HepG2 (cell line): ENCODE measurements at places on chromosomes 2 and 18. TPM values are rescaled to one million over a fixed set of nuclear protein-coding genes. Genes with fewer than 3 reads are reported as not detected.
A peak's percentile ranks its signal among the peaks of the same experiment; 100 is the strongest.

ABCG5 gene
- total RNA-seq: 5.8 and 15.1 TPM in 2 replicates

DNA sequence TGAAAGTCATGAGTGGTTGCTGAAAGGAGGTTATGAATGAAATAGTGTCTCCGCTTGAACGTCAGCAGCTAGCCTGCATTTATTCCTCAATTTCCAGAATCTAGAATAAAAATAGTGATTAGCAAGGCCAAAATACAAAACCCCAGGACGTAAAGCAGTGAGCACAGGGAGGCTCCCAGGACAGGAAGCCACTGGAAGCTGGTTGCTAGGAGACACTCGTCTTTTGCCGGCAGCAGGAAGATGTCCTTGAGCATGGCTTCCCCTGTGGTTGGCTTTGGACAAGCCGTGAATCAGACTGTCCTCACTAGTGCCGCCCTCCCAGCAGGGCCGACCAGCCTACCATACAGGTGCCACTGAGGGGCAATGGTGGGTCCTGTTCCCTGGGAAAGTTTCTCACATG is 374.4 kb downstream of the MTX2 start:
- no peak overlapping the region for H3K4me3 ChIP-seq
- H3K27ac ChIP-seq: no peak overlapping the region
- H3K4me1 ChIP-seq: no peaks in the 10 kb centered on the region
- H3K27me3 ChIP-seq: peaks cover 64% of the 10 kb centered on the region

GRCh38 chr2:186687807-186688211 is 6.1 kb upstream of the FAM171B start:
- no peaks in the 10 kb centered on the region for H3K27me3 ChIP-seq
- H3K4me1 ChIP-seq: no peaks in the 10 kb centered on the region
- H3K27ac ChIP-seq: no peak overlapping the region
- H3K4me3 ChIP-seq: no peak overlapping the region
- DNase-seq: no peak

GRCh38 chr2:23904692-23905091 is 22.2 kb downstream of the ATAD2B start:
- H3K36me3 ChIP-seq: no peaks in the 10 kb centered on the region
- H3K4me1 ChIP-seq: peaks cover 27% of the 10 kb centered on the region

ZNF396 gene
- total RNA-seq: 0.75 and 1.6 TPM in 2 replicates

COLEC11 gene
- total RNA-seq: 2.5 and 3.0 TPM in 2 replicates

DNA sequence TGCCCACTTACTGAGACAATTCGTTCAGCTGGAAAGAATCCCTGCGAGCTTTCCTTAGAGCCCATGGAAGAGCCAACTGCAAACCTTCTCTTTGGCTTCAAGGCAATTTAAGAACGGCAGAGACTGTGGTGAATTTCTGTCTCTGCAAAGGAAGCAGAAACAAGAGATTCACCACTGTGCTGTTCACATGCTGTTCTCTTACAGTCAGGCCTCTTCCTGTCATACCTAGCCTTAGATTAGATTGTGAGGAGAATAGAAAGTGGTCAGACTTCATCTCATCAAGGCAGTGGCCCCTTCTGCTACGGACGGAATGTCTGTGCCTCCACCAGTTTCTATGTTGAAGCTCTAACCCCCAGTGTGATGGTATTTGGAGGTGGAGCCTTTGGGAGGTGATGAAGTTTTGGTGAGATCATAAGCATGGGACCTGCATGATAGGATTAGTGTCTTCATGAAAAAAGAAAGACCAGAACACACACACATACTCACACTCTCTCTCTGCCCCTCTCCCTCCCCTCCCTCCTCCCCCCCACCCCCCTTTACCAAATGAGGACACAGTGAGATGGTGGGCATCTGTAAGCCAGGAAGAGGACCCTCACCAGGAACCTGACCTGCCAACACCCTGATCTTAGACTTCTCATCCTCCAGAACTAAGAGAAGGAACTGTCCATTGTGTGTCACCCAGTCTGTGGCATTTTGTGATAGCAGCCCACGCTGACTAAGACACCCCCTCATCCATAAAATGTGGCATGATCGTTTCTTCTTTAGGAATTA is 45.6 kb upstream of the NRP2 start:
- no peaks in the 10 kb centered on the region for H3K36me3 ChIP-seq
- DNase-seq: no peak
- no peak overlapping the region for H3K4me3 ChIP-seq
- H3K27me3 ChIP-seq: no peaks in the 10 kb centered on the region
- H3K4me1 ChIP-seq: no peaks in the 10 kb centered on the region
- no peak overlapping the region for H3K27ac ChIP-seq

- peaks cover 39% of the 10 kb centered on the region for H3K4me1 ChIP-seq
- no peaks in the 10 kb centered on the region for H3K36me3 ChIP-seq
- H3K4me3 ChIP-seq: peak overlapping the region; percentile 92
- no peaks in the 10 kb centered on the region; the same call in 2 of the 3 replicates for H3K27me3 ChIP-seq
- peak overlapping the region; percentile 81 for H3K27ac ChIP-seq
- peak; percentile 35 for DNase-seq
These were observed 365 bp downstream of the CUL3 start for GRCh38 chr2:224584785-224585210.
